ENCODE measurements at places on chromosomes 1 and 21.

DNA sequence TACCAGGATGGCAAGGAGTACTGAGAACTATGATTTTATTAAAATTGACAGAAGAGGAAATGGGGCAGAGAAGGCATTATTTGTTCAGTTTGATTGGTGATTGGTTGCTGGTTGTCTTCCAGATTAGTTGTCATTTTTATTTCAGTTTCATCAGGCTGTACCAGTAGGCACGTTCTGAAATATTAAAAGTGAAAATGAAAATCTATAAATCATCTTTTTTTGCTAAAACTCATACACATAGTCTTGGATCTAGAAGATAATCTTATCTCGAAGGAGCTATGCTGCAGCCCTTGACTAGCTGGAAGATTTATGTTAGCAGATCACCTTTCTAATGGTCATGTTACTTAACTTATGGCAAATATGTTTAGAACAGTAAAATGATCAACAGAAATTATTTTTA lies 29.0 kb downstream of the NEK7 start:
- no peak for DNase-seq

DNA sequence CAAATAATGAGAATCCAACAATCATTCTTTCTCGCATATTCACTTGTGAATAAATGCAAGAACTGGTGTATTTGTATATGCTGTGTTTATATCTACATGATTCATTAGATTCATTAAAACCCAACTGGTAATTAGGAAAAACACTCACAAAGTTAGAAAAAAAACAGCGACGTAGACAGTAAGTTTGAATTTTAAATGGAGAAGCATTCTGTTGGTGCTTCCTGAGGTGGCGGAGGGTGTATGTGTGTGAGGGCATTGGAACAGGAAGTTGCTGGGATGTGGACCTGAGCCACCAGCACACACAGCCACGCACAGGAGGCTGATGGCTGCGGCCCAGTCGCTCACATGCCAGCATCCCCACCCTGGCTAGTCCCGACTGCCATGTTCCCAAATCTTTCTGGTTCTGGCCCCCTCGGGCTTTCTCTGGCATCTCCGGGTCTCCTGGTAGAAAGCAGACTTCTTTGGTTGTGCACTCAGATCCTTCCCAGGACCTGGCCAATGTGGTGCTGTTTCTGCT lies 121.6 kb upstream of the IRF2BP2 start:
- DNase-seq, result no peak

- no peak for DNase-seq
Observed at GRCh38 chr1:35692317-35692716, 26.4 kb downstream of the C1orf216 start.

GRCh38 chr1:153611356-153611755 lies 1.6 kb downstream of the S100A16 start:
- no peak for DNase-seq

DNA sequence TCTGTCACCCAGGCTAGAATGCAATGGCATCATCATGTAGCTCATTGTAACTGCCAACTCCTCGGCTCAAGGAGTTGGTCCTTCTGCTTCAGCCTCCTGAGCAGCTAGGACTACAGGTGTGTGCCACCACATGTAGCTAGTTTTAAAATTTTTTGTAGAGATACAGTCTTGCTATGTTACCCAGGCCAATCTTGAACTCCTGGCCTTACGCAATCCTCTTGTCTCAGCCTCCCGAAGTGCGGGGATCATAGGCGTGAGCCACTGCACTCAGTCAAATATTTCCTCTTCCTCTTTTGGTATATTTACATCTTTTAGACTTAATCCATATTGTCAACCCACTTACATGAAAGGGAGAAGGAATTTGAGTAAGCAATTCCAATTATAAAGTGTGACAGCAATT lies 121.1 kb downstream of the EVI5 start:
- DNase-seq, result no peak

DNA sequence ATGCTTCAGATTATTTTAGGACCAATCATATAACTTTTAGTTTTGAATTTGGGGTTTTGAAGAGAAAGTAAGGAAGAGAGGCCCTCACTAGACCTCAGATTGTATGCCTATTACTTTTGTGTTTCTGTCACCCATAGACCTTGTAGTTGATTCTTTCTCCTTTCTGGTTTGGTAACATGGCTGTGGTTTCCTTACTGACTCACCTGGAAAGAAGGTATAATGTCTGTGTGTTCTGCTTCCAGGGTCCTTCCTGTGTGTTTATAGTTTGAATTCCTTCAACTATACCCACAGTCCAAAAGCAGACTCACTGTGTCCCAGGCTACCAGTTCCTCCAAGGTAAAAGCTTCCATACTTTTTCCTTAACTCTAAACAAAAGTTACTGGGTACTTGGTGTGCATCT lies 8.1 kb downstream of the SLC44A3 start:
- no peak for DNase-seq

- DNase-seq, result no peak
Observed at GRCh38 chr1:3717715-3718601, 34.3 kb upstream of the CCDC27 start.

GRCh38 chr21:45830221-45830640 lies 151.3 kb upstream of the COL6A1 start:
- peak; percentile 19 for DNase-seq

- no peak for DNase-seq
Observed at GRCh38 chr1:36966242-36966641, 68.1 kb downstream of the GRIK3 start.

- peak; percentile 60 for DNase-seq
Observed at GRCh38 chr1:11037740-11038182, 9.3 kb downstream of the MASP2 start.

DNA sequence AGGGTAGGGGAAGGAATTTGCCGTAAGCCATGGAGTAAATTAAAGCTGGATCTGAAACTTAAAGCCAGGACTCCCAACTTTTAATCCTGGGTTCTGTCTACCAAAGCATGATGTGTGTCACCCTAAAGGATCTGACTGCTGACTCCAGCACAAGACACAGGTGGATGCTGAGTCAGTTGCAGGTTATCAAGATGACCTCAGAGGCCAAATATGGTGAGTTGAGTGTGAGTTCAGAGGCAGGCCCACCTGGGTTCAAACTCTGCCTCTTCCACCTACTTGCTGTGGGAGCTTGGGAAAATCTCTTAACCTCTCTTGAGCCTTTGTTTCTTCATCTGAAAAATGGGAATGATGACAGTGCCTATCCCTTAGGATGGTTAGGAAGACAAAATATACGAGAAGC lies 16.7 kb upstream of the LDLRAP1 start:
- DNase-seq, result no peak

DNA sequence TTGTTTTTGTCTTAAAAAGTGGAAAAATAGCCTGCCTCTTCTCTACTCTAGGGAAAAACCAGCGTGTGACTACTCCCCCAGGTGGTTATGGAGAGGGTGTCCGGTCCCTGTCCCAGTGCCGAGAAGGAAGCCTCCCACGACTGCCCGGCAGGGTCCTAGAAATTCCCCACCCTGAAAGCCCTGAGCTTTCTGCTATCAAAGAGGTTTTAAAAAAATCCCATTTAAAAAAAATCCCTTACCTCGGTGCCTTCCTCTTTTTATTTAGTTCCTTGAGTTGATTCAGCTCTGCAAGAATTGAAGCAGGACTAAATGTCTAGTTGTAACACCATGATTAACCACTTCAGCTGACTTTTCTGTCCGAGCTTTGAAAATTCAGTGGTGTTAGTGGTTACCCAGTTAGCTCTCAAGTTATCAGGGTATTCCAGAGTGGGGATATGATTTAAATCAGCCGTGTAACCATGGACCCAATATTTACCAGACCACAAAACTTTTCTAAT lies 35.0 kb upstream of the TDRD10 start:
- DNase-seq, result no peak

- DNase-seq, result no peak
Observed at GRCh38 chr1:231949277-231950091, 322.9 kb downstream of the DISC1 start.

DNA sequence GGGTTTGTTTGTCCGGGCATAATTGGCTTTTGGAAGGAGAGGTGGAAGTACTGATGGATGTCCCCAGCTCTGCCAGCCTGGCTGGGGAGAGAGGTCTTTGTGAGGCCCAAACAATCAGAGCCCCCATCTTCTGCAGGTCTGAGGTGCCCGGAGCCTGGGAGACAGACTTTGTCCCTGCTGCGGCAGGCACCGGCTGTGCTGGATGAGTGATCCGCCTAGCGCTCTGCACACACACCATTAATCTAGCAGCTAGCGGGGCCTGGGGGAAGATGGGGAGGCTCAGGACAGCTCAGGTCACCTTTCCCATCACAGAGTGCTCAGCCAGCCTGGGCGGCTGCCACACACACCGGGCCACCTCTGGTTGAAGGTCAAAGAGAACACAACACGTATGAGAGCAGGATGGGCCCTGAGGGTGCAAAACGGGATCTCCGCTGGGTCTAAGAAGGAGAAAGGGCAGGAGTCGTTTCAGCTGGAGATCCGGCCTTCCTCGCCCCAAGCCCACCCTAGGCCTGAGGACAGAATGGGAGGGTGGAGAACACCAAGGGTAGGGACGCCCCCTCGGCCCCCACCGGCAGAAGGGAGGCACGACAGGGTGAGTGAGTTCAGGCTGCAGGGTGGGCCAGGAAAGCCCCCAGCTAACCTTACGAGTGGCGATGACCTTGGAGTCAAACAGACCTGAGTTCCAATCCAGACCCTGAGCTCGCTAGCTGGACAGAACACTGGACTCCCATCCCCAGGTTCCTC lies 341.8 kb downstream of the NPHP4 start:
- DNase-seq, result no peak

GRCh38 chr1:60222360-60223115 lies 149.0 kb upstream of the C1orf87 start:
- no peak for DNase-seq

DNA sequence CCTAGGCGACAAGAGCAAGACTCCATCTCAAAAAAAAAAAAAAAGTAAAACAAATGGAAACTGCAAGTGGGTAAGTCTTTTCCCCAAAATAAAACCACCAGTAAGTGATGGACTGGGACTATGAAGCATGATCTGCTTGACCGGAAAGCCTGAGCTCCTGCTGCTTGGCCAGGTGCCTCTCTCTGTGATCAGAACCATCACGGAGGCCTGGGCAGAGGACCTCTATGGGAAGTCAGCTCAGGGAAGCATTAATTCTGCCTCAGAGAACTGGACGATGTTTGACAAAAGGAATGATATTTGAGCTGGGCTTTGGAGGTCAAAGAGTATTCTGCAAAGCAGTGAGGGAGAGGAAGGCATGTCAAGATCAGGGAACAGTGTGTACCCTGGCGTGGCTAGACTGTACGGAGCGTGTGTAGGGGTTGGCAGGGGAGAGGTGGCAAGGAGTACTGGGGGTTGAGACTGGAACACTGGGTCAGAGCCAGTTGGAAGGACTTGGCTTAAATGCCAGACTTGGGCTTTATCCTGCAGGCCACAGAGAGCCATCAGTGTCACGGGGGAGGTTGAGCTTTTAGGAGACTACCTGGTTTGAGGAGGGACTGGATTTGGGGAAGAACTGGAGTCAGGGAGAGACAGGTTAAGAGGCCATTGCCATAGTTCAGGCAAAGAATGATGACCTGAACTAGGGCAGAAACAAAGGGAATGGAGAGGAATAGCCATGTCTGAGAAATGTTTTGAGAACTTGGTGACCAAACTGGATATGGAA lies 16.4 kb downstream of the ATP1A2 start:
- DNase-seq, result no peak

- DNase-seq, result no peak
Observed at GRCh38 chr1:193674292-193674944, 488.0 kb upstream of the B3GALT2 start.

- no peak for DNase-seq
Observed at GRCh38 chr1:27428316-27429028, 36.0 kb downstream of the GPR3 start.

DNA sequence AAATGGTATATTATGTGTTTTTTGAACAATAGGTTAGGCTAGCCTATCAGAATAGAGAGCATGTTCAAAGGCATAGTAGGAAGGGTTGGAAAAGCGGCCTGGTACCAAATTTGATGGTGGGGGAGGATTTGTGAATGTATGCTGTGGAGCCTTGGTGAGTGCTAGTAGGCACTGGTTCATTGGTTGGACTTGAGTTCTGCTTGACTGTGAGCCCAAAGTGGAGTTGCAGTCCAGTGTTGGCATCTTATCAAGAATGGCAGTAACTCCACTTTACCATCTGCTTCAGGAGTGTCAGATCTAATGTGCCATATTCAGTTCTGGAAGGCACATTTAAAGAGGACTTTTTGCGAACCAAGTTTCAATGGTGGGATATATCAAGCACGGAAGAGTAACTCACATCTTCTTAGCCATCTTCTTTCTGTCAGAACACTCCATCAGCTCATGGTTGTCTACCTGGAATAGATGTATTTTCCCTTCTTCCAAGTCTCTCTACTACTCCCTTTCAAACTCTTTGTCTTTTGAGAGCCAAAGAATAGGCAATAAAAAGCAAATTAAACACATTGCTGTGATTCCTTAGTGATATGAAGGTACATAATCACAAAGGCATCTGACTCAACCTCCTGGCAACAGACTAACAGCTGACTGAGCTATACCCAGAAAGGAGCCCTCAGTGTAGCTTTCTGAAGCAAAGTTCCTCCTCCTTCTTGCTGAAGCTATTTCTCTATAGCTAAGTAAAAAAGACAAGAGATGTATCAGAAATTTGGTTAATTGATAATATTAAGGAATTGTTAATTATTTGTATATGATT lies 21.7 kb downstream of the LRRC8B start:
- DNase-seq, result no peak

DNA sequence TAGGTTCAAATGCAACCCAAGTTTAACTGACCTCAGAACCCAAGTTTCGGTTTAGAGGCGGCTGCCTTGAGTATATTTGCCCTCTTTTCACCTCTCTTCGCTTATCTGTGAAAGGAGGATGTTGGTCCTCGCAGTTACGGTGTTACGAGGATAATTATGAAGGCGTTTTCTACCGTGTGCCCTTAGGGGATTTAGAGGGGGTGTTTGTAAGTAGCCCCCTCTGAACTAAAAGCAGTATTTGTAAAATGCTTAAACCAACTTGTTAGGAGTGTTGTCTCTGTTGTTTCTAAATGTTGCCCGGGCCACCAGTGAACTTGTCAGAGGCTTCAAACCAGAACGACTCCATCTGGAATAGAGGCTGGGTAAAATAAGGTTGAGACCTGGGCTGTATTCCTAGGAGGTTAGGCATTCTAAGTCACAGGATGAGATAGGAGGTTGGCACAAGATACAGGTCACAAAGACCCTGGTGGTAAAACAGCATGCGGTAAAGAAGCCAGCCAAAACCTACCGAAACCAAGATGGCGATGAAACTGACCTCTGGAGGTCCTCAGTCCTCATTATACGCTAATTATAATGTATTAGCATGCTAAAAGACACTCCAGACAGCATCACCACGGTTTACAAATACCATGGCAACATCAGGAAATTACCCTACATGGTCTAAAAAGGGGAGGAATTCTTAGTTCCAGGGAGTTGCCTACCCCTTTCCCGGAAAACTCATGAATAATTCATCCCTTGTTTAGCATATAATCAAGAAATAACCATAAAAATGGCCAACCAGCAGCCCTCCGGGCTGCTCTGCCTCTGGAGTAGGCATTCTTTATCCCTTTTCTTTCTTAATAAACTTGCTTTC lies 1.0 kb upstream of the PSRC1 start:
- no peak for DNase-seq
